ENCODE measurements at places on chromosomes 1 and 21. TPM values are rescaled to one million over a fixed set of nuclear protein-coding genes. Genes with fewer than 3 reads are reported as not detected.

Gene OR2T35
- not detected for total RNA-seq

Gene MORC3
- total RNA-seq, result 74.8 TPM

Gene OR6K3
- total RNA-seq, result not detected

Gene KCNJ9
- total RNA-seq, result not detected

Gene ST6GALNAC3
- total RNA-seq, result 0.82 TPM

Gene SLC2A5
- total RNA-seq, result 0.32 TPM

Gene PLA2G2F
- total RNA-seq, result not detected

Gene STUM
- total RNA-seq, result 0.10 TPM

Gene AADACL4
- total RNA-seq, result not detected

Gene CEP350
- 62.1 TPM for total RNA-seq

Gene AGO1
- 21.8 TPM for total RNA-seq

Gene SPATA17
- total RNA-seq, result 0.44 TPM

Gene CYP4A11
- total RNA-seq, result 0.23 TPM

Gene GBP4
- total RNA-seq, result 36.5 TPM

Gene NPL
- 2.7 TPM for total RNA-seq

Gene FCGR3A
- total RNA-seq, result 7.3 TPM

Gene GPR37L1
- not detected for total RNA-seq

Gene C1orf167
- total RNA-seq, result not detected
